ENCODE measurements at places on chromosomes 13 and 19. TPM values are rescaled to one million over a fixed set of nuclear protein-coding genes. Genes with fewer than 3 reads are reported as not detected.

DNA sequence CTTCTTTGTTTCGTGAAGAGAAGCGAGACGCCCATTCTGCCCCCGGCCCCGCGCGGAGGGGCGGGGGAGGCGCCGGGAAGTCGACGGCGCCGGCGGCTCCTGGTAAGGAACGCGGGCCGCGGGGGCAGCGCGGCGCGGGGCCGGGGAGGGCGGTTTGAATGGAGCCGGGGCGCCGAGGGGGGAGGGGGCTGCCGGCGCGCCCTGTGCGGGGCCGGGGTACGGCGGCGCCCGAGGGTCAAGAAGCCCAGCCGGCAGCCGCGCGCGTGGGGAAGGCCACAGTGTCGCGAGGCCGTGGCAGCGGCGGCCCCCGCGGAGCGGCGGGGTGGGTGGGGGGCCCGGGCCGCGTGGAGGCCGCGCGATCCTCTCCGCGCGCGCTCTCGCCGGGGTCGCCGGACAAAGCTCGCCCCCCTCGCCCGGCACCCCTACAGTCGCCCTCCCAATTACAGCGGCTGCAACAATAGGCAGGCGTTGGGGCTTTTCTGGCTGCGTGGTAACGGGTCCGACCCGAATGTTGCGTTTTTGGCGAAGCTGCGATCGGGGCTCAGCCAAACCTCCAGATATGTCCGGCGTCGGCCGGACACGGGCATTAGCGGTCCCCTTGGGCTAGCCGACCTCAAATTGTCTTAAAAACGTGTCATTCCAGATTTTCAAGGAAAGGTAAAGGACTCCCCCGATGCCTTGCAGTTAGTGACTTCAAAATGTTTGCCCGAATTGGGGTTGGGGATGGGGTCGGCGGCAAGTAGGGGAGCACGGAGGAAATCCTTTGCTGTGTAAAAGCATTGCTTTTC lies 437 bp downstream of the SMARCA4 start:
- DNase-seq, result peak; percentile 33

GRCh38 chr19:15551293-15552004 lies 43.1 kb downstream of the CYP4F22 start:
- DNase-seq, result peak; percentile 30

- DNase-seq, result no peak
These were observed 156.9 kb downstream of the SIPA1L3 start for GRCh38 chr19:38063928-38064327.

GRCh38 chr13:70784207-70784989 lies 676.1 kb upstream of the KLHL1 start:
- no peak for DNase-seq

GRCh38 chr19:28301961-28302360 lies 911.0 kb downstream of the UQCRFS1 start:
- DNase-seq, result no peak

DNA sequence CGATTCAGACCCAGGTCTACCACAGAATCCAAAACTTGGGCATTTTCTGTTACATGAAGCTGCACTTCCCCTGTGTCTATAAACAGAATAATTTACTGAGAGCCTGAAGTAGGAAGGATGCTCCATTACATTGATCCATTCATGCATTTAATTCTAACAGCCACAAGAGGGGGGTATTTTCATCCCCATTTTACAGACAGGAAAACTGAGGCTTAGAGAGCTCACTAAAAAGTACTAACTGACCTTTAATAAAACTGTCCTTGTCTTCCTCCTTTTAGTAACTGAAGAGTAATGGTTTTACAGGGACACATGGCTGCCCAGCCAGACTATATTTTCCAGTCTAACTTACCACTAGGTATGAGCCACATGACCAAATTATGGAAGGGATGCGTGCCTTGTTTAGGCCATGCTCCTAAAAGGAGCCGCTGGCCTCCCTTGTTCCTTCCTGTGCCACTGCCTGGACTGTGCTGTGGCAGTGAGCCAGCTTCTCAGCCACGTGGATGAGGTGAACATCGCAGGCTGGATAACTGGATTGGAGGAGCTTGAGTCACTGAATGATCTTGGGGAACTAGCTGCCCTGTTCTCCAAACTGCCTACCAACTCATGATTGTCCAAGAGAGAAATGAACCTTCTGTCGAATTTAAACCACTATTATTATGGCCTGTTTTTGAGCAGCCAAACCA lies 108.3 kb downstream of the DOCK9 start:
- DNase-seq, result peak; percentile 23

- DNase-seq, result no peak
These were observed 16.8 kb upstream of the CPB2 start for GRCh38 chr13:46121597-46122163.

- DNase-seq, result no peak
These were observed 8.6 kb downstream of the EPN1 start for GRCh38 chr19:55683449-55684261.

- DNase-seq, result peak; percentile 37
These were observed 60.3 kb downstream of the CRYL1 start for GRCh38 chr13:20465218-20465879.

DNA sequence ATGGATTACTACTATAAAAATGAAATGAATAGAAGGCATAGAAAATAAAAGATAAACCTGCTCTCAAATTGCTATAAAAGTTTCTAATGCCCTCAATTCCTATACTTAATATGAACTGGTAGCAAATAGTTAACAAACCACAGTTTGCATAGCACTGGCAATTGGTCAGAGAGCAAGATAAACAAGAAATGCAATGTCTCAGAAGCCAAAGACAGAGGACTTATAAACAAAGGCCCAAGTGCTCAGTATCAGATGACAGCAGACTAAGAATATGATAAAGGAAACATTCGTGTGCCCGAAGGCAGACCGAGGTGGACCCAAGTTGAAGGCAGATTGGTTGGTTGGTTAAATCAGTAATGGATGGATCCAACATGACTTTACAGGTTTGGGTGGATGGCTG lies 50.6 kb downstream of the IPO5 start:
- peak; percentile 74 for DNase-seq

DNA sequence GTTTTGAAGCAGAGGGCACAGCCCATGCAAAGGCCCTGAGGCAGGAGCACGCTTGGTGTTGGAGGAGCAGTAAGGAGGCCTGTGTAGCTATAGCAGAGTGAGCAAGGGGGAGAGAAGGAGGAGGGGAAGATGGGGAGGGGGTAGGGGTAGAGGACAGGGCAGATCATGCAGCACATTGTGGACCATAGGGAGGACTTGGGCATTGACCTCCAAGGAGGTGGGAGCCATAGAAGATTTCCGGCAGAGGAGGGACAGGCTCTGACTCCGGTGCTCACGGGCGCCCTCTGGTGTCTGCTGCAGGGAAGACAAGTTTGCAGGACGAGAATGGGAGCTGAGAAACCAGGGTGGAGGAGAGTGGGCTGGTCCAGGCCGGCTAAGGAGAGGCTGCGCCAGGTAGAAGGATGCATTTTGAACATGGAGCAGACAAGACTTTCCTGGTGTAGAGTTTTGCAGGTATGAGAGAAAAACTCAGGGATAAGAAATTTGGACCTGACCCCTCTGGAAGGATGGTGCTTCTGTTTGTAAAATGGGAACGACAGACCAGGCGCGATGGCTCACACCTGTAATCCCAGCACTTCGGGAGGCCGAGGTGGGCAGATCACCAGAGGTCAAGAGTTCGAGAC lies 13.7 kb upstream of the CREB3L3 start:
- peak; percentile 66 for DNase-seq

DNA sequence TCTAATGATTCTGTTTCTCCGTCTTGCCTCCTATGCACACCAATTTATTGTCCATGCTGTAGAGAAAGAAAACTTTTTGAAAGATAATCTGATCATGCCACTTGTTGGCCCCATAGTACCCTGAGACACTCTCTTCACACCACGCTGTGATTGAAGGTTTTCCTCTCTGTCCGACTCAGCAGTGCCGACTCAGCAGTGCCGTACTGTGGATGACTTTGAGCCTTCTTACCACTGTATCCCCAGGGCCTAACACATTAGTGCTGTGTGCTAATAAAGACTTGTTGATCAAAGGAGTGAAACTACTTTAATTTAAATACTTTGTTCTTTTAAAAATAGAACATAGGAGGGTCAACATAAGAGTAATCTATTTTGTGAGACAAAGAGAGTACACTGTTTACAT lies 429.6 kb downstream of the KLF12 start:
- no peak for DNase-seq

DNA sequence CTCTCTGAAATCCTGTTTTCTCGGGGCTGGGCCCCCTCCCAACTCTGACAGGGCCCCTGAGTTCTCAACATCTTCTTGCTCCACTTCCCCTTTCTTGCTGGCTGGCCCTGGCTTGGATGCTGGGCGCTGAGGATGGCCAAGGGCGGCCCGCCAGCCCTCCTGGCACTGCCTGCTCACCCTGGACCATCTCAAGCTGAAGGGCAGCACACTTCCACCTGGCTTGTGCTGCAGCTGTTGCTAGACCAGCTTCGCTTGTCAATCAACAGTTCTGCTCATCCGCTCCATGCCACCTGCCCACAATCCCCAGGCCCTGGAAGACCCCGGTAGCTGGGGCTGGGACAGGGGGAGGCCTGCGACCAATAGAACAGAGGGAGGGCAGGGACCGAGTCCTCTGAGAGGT lies 6.9 kb upstream of the GMIP start:
- no peak for DNase-seq

DNA sequence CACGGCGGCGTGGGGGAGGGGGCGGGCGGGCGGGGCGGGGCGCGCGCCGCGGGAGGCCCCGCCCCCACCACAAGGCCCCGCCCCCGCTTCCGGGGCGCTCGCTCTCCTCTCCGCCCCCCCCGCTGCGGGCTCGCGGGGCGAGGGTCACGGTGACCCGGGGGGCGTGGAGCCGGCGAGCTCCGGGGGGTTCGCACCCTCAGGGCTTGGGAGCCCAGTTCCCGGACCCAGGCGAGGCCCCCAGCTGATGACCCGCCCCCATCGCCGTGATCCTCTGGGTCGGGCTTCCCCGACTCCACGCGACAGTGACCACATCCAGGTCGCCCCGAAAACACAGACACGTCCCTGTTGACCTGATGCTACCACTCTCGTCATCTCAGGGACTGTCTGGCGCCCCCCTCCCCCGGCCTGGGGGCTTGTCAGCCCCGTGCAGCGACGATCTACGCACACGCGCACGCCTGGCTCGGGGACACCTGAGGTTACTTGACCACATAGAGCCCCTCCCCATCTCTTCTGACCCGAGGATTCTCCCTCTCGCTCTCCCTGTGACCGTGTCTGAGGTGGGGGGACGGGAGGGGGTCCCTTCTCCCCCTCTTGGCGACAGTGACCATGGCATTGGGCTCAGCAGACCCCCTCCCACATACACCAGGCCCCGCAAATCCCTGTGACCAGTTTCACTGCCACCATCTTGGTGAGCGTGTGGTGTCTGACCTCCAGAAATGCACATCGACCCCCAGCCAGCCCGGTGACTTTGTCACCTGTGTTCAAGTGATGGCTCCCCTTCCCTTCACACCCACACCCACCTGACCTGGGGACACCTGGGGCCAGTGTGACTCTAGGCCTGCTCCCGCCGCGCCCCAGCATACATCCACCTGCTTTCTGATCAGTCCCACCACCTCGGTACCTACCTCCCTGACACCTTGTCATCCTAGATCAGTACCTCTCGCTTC lies 670 bp downstream of the MAP2K7 start:
- DNase-seq, result no peak

DNA sequence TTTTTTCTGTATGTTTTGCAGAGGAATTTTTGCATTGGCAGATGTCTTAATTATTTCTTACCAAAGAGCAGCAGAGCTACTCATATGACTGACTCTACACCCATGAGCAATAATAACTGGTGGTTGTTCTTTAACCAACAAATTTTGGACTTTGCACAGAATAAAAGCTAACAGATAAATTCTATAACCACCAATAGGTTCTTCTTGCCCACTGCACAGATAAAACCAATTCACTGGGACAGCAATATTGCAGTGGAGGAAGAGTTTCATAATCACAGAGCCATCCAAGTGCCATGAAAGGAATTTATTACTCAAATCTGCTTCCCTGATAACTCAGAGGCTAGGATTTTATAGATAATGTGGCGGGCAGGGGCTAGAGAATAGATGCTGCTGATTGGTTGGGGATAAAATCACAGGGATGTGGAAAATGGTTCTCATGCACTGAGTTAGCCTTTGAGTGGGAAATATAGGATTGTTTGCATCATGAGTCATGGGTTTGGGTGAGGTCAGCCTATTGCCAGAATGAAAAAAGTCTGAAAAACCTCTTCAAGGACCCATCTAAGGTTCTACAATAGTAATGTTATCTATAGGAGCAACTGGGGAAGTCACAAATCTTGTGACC lies 104.3 kb upstream of the PCDH17 start:
- no peak for DNase-seq

DNA sequence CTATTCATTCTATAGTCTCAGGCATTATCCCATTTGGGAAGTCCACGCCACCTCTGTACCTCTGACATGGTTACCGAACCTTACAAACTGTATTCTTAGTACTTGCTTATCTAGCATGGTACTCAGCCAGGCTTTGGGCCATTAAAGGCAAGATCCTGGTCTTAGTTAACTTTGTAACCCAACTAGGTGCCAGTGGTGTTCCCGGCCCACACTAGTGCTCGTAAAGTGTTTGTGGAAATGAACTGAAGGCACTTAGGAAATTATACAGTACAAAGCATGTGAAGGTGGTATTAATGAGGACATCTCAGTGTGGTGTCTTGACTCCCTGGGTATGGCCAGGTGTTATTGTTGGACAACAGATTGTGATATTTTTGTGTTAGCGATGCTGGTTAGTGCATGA lies 87.8 kb upstream of the RNF113B start:
- no peak for DNase-seq

DNA sequence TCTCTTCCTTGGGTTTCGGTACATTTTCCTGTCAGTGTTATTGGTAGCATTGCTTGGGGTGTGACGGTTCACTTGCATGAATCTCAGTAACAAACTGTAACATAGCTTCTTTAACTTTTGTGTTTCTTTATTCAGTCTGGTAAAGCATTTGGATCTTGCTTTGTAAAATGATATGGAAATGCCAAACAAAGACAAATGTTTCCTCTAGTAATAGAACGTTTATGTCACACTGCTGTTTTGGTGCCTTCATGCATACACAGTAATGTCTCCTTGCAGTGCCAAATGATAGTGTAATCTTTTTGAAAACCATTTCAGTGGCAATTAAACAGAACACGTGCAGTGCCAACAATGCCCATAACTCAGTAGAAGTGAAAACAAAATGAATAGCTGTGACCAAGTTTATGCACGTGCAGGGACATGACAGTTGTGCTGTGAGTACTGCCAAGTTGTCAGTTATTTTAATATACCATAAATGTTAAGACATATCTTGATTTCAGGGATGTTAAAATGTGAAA lies 110.8 kb downstream of the RXFP2 start:
- DNase-seq, result no peak

GRCh38 chr13:27005976-27006518 lies 165.6 kb downstream of the USP12 start:
- no peak for DNase-seq

CCDC8 gene
- not detected for total RNA-seq

PLK5 gene
- not detected for total RNA-seq

FPR2 gene
- total RNA-seq, result not detected

REEP6 gene
- total RNA-seq, result 6.3 TPM

MISP3 gene
- 2.2 TPM for total RNA-seq

PAN3 gene
- total RNA-seq, result 12.9 TPM

SIGLEC10 gene
- total RNA-seq, result not detected

KLK1 gene
- not detected for total RNA-seq
